B cell (primary cell): ENCODE measurements at places on chromosomes 3 and 15.
A peak's percentile ranks its signal among the peaks of the same experiment; 100 is the strongest.

- DNase-seq: peak; percentile 63
Measured at GRCh38 chr3:184005941-184006507, 11.7 kb downstream of the ABCC5 start.

DNA sequence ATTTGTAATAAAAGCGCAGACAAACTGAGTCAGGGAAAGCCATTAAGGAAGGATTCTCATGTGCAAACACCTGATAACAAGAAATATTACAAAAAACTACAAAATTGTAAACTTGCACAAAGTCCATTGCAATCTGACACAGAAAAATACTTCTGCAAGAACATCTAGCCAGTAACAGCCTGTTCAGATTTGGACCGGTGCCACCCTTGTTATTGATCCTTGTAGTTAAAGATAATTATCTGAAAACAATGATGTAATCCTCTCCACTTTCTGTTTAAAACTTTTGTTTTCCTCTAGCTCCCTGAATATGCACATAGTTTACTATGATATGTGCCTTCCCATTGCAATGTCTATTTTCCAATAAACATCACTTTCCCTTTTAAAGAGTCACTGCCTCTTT is 1090.2 kb downstream of the PLOD2 start:
- DNase-seq: no peak

DNA sequence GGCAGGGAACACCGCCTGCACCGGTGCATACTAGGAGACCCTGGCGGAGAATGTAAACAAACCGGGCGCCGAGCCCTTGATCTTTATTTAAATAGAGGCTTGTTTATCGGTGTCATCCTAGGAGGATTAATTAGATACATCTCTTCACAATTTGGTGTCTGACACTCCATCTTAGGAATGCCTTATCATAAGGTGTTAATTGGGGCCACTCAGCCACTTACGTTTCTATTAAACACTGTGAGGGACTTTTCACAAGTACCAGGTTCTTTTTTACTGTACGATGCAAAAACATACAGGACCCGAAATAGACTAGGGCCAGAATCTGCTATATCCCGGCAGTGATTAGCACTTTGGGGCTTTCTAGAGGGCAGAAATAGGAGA is 8.0 kb downstream of the EOMES start:
- peak; percentile 39 for DNase-seq

DNA sequence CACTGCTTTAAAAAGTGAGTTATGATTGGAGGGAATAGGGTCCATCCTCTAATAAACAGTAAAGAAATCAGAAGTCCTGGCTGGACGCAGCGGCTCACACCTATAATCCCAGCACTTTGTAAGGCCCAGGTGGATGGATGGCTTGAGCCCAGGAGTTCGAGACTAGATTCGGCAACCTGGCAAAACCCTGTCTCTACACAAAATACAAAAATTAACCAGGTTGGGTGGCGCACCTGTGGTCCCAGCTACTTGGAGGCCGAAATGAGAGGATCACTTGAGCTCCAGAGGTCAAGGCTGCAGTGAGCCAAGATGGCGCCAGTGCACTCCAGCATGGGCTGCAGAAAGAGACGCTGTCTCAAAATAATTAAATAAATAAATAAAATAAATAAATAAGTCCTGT is 171.2 kb downstream of the POTEB3 start:
- DNase-seq: peak; percentile 2

DNA sequence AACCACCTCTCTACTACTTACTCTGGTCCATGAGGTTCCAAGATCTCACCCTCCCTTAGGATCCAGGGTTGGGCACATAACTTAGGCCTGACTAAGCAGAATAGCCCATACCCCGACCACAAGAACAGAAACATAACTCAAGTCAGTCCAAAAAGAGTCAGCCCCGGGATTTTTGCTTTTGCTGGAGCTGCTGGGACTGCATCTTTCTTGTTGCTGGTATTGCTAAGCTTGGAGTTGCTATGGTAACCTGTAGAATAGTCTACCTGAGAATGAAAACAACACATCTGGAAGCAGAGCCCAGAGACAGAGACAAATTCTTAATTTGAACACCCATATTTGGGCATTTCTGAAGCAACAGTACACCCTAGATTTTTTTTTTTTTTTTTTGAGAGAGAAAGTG is 6.5 kb downstream of the RUBCN start:
- DNase-seq: no peak

GRCh38 chr3:142709207-142709606 is 14.6 kb upstream of the TRPC1 start:
- no peak for DNase-seq

DNA sequence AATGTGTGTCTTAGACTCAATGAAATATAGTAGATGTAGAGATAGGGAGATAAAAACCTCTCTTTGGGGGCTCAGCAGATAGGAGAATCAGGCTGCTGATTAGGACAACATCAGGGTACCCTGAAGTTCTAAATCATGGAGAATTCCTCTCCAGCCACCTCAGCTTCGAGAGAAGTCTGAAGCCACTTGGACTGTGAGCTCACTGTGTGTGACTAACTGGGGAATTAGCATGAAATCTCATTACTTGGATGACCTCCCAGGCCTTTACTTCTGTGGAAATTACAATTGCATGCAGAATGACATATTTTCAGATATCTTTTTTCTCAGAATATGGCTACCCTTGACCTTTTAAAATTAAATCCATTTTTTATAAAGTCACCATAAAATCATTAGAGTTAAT is 128.0 kb upstream of the MRPL3 start:
- DNase-seq: no peak

- no peak for DNase-seq
Measured at GRCh38 chr15:29151484-29151857, 118.2 kb downstream of the NSMCE3 start.

- no peak for DNase-seq
Measured at GRCh38 chr15:74442063-74442462, 8.3 kb upstream of the SEMA7A start.

DNA sequence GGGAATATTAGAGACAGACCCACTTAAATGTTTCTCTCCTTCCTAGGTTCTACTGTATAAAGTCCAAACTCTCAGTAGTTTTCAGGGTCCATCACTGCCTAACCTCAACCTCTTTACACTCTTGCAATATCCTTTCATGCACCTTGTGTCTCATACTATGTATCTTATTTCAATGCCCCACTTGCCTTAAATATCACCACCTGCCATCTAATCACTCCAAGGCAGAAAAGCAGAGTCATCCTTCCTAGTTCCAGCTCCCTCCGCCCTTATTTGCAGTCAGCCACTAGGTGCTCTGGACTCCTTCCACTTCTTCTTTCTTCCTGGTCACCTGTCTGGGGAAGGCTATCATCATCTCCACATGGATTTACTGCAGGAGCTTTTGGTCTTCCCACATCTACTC is 322.0 kb downstream of the MFSD1 start:
- no peak for DNase-seq

DNA sequence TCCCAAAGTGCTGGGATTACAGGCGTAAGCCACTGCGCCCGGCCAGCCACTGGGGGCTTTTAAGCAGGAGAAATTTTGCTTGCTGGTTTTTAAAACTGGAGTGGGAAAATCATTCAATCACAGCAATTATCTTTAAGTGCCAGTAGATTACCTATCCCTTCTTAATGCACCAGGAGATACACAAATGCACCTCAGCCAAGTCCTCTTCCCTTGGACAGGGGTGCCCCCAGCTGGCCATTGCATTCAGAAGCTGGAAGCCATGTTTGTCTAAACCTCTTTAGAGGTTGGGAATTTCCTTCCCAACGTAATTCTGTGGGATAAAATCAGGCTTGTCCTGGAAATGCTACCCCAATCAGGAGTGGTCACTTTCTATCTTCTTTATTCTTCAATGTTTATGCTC is 26.6 kb downstream of the MIX23 start:
- peak; percentile 20 for DNase-seq

GRCh38 chr3:44995142-44995770 is 19.2 kb downstream of the EXOSC7 start:
- no peak for DNase-seq

DNA sequence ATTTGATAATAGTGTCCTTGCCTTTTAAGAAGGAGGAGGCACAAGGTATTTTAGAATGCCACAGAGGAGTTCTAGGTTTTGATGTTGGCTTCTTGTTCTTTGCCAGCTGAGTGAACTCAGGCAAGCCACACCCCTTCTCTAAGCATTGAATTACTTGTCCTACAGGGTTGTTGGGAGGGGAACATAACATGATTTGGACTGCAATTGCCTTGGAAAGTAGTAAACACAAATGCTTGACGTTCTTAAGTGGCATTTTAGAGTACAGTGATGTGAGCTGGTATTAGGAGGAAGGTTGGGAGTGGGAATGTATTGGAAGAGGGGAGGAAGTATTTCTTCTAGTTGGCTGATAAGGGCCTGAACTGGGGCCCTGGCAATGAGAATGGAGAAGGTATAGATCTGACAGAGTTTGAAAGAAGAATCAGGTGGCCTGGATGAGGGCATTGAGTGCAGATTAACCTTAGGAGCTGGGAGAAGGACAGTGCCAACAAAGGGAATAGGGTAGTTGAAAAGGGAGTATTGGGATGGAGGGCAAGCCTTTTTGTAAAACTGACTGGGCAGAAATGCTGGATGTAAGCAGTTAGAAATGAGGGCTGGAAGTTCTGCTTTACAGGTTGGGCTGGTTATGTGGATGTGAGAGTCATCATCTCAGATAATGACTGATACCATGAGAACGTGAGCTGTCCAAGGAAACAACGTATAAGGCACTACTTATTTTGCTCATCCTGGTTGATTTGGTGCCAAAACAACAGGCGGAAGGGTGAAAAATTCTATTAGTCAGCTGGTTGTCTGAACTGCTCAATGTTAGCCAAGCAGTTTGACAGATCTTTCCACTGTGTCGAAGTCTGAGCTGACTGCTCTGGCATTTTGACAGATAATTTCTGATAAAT is 16.7 kb downstream of the KAT2B start:
- DNase-seq: no peak

- no peak for DNase-seq
Measured at GRCh38 chr3:134817297-134817696, 22.2 kb downstream of the EPHB1 start.

DNA sequence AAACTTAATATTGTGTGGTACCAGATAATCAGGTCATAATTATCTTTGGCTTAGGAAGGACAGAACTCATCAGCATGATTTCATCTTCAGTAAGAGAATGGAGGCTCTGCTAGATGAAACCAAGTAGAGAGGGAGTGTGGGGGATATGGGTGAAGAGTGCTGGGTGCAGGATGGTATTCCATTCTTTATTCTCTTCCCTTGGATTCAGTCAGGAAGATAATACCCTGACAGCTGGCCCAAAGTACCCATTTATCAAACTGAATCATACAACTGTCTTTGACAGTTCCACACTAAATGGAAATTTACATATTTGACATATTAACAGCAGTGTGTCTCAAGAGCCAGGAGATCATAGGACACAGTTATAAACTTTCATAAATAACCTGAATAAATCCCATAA is 44.7 kb downstream of the GOLIM4 start:
- no peak for DNase-seq

- no peak for DNase-seq
Measured at GRCh38 chr15:32746116-32746857, 28.5 kb downstream of the GREM1 start.

GRCh38 chr15:49066372-49066771 is 20.1 kb upstream of the SECISBP2L start:
- DNase-seq: no peak

DNA sequence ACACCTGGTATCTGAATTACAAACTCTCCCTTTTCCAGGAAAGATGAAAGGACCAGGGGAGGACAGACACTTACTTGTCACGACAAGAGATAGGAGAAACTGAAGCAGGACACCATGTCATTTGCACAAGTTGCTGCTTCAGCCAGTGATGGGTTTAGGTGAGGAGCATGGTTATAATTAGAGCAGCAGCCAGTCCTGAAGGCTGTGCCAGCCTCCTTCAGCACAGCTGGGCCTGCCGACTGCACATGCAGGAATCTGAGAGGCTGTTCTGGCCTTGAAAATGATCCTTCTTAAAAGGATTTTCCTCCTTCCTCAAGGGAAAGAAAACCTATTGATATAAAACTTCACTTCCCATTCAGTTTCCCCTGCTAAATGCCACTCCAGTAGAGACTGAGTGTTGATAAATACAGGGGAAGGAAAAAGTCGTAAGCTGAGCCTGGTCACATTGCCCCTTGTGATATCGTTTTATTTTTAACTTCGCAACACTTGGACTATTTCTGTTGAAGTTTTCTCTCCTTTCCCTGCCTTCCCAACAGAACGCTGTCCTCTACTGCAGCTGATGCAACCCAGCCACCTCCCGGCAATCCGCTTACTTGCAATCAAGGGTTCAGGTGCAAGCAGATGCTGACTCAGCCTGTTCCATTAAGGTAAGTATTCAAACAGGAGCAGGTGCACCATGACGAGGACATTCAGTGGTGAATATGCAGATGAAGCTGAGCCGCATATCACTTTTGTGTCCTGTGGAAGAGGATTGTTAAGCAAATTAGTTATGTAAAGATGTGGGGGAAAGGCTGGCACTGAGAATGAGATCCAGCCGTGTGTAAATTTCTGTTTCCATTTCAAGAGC is at the start of gene FBXO40:
Gene FBXO40, plus strand, starts transcription at position 524 of the 847 bp plus-strand sequence. CDS start 27,197 bp downstream, outside the sequence.
- peak; percentile 11 for DNase-seq

DNA sequence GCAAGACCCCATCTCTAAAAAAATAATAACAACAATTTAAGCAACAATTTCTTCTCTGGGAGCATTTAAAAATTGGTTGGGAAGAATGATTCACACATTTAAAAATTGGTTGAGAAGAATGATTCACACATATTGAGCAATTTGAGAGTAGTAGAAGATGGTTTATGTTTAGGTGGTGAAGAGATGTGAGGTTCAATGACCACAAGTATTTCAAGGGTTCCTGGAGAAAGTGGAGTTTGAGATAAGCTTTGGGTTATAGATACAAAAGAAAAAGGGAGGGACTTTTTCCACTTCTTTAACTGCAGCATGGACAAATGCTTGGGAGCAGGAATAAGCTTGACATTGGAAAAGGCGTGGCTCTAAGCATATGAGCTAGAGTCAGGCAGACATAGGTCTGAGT is 145.7 kb upstream of the NPHP3 start:
- DNase-seq: no peak

DNA sequence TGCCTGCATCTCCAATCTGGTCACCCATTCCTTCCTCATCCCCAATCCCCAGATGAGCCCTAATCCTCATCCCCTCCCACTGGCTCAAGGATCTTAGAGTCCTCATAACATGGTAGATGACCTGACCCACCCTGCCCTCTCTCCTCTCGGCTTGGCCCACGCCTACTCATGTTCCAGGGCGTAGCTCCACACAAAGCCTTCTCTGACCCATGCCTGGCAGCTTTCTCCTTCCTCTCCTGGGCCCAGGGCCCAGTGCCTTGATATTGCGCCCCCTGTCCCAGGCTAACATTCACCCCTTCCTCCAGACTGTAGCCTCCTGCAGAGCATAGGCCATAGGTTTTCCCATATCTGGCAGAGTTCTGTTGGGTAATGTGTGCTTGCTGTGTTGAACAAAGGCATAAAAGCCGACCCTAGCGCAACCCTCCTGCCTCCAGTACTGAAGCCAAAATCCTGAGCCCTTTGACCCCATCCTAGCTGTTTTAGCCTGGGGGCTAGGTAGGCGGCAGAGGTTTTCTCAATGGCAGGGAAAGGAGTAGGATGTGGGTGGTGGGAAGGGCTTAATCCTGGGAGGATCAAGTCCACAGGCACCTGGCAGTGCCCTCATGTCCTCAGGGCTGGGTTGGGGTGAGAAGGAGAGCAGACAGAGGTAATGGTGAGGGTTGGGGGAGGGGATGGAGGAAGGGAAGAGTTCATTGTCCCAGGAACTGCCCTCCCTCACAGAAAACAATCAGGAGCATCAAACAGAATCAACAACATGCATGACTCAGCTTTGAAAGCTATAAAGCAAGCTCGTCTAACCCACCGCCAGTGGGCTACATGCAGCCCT is 35.5 kb downstream of the MESD start:
- no peak for DNase-seq
